ENCODE measurements at places on chromosomes 3 and 15.

DNA sequence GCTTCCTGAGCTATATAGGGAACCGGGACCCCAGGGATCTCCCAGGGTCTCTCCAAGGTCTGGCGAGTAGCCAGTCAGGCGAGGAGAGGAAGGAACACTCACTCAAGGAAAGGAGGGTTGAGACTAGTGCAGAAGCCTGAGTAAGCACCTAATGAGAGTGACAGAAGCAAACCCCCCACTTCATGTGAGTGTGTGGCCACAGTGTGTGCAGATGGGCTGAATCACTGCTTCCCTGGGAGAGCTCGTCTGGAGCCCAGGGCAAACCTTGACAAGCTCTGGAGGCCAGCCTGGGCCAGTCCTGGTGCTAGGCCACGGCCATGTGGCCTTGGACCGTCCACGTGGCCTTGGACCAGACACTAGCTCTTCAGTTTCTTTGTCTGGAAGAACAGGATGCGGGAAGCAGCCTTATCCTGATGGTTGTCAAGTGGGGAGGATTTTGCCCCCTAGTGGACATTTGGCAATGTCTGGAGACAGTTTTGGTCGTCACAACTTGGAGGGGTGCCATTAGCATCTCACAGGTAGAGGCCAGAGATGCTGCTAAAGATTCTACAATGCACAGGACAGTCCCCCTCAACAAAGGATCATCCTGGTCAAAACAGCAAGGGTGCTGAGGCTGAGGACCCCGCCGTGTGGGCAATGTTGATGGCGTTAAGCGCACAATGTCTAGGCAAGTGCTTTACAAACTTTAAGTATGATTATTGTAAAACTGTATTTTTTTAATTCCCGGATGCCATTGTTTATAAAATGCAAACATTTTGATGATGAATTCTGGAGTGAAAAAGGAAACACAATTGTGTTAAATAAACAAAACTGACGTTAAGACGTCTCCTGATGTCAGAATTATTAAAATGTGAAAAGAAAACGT is 34.8 kb upstream of the CTSH start:
- peak; percentile 79 for DNase-seq

DNA sequence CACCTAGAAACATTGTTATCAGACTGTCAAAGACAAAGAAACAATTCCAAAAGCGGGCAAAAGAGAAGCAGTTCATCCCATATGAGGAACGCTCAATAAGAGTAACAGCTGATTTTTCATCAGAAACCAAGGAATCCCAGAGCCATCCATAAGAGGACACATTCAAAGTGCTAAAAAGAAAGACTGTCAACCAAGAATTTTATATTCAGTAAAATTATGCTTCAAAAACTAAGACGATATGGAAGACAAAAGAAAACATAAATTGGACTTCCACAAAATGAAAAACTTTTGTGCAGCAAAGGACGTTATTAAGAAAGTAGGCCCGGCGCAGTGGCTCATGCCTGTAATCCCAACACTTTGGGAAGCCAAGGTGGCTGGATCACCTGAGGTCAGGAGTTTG is 4.0 kb downstream of the LEO1 start:
- DNase-seq: no peak

- DNase-seq: no peak
Observed at GRCh38 chr15:95503107-95503506, 827.4 kb upstream of the NR2F2 start.

GRCh38 chr3:50572158-50572557 is 2.8 kb downstream of the HEMK1 start:
- DNase-seq: peak; percentile 63

DNA sequence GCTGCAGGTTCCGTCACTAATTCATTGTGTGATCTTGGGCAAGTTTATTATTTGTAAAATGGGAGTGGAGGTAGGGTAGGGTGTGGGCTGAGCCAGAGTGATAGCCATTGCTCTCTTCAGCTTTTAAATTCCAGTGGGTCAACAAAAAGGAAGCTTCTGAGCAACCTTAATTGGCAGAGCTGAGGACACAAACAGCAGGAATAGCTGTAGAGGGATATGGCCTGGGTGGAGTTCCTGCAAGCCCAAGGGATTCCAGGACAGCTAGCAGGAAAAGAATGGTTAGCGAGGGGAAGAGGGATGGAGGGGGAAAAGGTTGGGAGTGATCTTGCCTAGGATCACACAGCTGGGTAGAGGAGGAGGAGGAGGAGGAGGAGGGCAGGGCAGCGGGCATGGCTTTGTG is 11.4 kb downstream of the CCK start:
- no peak for DNase-seq

GRCh38 chr3:122714273-122714672 is 33.6 kb downstream of the PARP14 start:
- DNase-seq: peak; percentile 46

DNA sequence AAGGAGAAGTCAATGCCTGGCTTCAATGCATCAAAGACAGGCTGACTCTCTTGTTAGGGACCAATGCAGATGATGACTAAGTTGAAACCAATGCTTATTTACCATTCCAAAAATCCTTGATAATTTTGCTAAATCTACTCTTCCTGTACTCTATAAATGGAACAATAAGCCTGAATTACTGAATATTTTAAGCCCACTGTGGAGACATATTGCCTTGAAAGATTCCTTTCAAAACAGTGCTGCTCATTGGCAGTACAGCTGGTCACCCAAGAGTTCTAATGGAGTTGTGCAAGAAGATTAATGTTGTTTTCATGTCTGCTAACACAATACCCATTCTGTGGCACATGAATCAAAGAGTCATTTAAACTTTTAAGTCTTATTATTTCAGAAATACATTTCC is 181.0 kb upstream of the CBLB start:
- peak; percentile 52 for DNase-seq

DNA sequence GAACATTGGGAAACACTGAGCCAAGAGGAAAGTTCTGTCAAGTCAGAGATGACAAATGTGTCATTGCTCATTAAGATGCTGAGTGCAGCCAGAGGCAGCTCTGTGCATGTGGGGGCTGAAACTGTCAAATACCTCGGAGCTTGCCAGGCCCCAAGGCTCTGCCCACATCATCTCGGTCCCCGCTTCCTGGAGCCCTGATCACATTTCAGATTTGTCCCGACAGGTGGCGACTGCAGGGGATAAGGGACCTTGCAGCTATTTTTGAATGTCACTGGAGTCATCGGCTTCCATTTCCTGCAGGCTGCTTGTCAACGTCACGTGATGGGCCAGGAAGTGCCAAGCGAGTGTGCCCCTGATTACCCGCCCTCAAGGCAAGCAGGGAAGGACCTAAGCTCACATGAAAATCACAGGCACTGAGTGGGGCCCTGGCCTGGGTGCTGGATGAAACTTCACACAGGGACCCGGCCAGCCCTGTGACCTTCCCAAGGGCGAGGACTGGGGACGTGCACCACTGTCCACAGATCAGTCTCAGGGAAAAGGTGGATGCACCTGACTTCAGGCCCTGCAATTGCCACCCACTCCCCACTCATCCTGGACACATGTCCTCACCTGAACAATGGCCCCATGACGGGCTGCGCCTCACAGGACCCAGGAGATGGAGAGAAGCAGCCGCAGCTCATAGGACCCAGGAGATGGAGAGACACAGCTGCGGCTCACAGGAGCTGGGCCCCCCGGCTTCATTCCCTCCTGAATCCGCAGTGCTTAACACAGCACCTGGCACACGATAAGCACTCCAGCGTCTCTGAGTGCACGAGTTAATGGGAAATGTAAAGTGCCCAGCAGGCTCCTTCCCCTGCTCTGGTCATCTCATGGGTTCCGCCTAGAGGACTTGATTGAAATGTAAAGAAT is 73.4 kb downstream of the NUP210 start:
- peak; percentile 34 for DNase-seq

GRCh38 chr15:58684751-58685150 is 64.8 kb downstream of the ADAM10 start:
- no peak for DNase-seq

DNA sequence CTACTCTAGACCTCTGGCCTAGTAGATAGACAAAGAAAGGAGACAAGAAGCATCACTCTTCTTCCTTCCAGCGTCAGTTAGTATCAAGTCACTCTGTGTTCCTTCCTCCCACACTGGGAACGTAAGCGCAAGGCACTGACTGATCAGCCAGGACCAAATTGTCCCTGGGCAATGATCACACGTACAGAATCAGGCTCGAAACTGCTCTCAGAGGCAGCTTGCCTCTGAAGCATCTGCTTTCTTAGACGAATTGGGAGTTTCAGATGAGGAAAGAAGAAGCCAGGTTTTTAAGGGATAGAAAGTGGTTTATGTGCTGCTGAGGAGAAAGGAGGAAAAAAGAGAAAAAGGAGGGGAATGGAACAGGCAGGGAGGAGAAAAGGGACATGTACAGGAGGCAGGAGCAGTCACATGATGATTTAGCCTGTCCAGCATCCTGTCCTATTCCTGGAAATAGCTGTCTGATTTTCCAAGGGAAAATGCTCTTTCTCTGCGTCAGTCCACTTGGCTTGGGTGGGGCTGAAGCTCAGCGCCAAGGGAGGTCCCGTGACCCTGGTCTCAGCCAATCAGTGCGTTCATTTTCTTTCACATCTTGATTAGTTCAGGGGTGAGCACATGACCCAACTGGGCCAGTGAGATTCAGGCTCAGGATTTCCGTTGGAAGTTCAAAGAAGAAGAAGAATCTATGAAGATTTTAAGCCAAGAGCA is 102.0 kb upstream of the PRICKLE2 start:
- no peak for DNase-seq

DNA sequence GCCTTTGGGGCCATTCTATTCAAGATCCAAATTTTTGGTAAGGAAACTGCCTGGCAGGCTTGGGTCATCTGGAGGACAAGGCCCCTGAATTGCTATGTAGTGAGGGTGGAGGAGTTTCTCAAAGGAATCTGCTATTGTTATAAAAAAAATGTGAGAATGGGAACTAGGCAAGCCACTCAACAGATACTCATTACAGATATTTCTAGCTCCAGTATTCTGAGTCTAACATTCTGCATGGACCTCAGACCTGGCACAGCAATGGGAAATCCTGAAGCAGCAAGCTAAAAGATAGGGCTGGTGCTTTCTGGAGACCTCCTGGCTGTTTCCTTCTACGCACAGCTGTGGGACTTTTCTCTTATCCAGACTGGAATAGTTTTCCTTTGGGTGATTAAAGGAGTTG is 430.7 kb upstream of the RBMS3 start:
- DNase-seq: peak; percentile 19

- peak; percentile 40 for DNase-seq
Observed at GRCh38 chr3:69294014-69294766, 91.7 kb downstream of the FRMD4B start.

DNA sequence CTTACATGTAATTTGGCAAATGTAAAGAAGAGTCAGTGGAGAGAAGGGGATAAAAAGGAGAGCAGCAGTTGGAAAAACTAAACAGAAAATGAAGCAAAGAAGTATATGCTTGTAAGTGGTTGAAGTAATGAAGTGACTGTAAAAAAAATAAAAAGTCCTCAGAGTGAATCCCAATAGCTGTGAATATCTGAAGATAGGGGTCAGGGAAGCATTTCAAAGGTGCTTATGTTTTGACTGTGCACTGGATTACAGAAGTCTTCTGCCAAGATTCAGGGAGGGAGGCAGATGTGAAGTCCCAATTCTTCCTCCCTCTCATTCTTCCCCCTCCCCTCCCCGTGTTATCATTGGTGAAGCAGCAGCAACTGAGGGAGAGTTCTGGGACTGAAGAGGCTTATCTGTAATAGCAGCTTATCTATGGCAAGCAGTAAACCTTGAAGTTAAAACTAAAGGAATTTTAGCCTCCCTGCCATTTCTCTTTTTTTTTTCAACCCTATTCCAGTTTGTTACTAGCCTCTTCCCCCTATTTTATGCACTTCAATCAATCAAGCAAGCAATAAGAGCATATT is 597.9 kb downstream of the IGSF11 start:
- DNase-seq: no peak

GRCh38 chr3:35592589-35593295 is 46.6 kb upstream of the ARPP21 start:
- no peak for DNase-seq

DNA sequence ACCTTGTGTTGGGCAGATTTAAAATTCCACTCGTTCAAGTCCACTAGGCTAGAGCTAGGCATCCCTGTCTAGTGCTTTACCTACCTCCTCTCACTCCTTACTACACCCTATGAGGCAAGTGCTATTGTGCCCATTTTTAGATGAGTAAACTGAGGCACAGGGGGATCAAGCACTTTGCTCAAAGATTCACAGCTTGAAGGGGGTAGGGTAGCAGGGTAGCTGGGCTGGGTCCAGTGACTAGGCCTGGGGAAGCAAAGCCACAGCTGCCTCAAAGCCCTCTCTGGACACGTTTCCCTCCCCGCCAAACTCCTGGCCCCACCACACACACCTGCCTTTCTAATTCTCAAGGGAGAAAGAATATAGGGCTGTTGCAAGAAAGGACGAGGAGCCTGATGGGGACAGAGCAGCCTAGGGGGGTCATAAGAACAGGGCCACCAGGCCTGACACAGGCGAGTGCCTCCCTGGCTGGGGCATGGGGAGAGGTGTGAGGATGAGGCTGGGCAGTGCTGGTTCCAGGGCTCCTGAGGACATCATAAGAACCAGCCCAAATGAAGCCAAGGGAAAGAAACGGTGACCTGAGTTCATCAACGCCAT is 34.8 kb upstream of the SFMBT1 start:
- no peak for DNase-seq

GRCh38 chr15:75151214-75152128 is 50.2 kb upstream of the C15orf39 start:
- no peak for DNase-seq

- DNase-seq: no peak
Observed at GRCh38 chr3:161268601-161269000, 47.5 kb downstream of the NMD3 start.

GRCh38 chr15:77738441-77739302 is 106.0 kb upstream of the LINGO1 start:
- DNase-seq: no peak

DNA sequence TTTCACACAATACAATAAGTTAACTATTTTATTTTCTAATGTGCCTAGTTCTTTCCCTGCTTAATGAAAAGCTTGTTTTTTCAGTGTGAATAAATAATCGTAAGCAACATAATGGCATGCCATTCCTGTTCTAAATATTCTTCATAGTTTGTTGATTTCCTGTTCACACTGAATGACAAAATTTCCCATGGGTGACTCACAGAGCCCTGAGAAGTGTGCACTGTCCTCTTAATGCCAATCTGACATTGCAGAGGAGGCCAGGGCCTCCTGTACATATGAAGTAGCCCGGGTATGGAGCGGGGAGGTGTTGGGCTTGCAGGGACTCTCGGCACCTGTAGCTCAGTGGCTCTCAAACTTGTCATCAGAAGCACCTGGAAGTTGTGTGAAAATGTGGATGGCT is 24.3 kb downstream of the CCR3 start:
- no peak for DNase-seq

GRCh38 chr3:194109192-194109863 is 26.6 kb upstream of the HES1 start:
- no peak for DNase-seq

- no peak for DNase-seq
Observed at GRCh38 chr3:154668187-154668586, 238.2 kb upstream of the GPR149 start.

GRCh38 chr3:169390271-169390670 is 273.2 kb downstream of the MECOM start:
- DNase-seq: peak; percentile 2

DNA sequence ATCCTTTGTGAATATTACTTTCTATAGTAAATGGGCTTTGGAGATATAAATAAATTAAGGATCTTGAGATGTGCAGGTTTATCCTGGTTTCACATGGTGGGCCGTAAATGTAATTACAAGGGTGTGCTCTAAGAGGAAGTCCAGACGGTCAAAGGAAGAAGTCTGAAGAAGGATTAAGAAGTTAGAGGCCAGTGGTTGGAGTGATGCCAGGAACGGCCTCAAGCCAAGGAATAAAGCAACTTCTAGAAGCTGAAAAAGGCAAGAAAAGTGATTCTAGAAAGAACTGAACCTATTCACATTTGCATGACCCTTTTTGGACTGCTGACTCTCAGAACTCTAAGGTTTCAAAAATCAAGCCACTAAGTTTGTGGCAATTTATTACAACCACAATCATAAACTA is 981.3 kb upstream of the ALCAM start:
- no peak for DNase-seq
